Activated gamma-delta T cell (primary cell): ENCODE measurements at places on chromosomes 2 and 18.

- DNase-seq, result no peak
These were observed 9.6 kb downstream of the TMEM177 start for GRCh38 chr2:119688616-119689015.

DNA sequence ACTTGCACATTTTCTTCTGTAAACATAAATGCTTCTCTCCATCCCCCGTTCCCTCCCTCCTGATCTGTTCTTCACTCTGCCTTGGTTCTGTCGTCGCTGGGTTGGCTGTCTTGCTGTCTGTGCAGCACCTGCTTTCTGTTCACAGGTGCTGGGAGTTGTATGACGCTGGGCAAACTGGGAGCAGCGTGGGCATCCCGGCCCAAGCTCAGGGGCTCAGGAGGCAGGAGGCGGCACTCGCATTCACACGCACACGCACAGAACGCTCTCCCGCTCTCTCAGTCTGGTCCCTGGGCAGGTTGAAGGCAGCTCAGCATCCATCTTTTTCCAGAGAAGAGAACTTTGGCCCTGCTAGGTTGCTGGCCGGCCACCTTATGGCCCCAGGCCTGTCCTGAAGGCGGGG, 55.7 kb downstream of the GBX2 start:
- DNase-seq, result no peak

GRCh38 chr18:8153887-8154583, 455.2 kb upstream of the RAB12 start:
- DNase-seq, result no peak

- DNase-seq, result no peak
These were observed 7.8 kb upstream of the NT5DC4 start for GRCh38 chr2:112712903-112713584.

GRCh38 chr2:238425979-238426567, 654 bp upstream of the ASB1 start:
- DNase-seq, result no peak

- DNase-seq, result no peak
These were observed 97.1 kb upstream of the RMDN2 start for GRCh38 chr2:37827911-37828511.

DNA sequence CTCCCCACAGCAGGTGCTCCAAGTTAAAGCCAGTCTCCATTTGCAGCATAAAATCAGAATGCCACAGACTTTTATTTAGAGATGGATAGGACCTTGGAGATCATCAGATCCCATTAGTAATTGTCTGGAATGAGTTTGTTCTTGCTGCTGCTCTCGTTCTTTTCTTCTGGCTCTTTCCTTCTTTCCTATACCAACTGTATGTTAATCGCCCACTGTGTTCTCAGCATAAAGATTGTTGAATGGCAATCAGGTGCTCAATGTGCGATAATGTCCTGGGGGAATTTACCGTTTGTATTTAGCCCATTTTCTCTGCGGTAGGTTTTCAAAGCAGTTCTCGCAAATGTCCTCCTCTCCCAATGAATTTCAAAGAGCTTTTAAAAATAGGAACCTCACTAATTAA, 3.3 kb downstream of the GPR39 start:
- no peak for DNase-seq

DNA sequence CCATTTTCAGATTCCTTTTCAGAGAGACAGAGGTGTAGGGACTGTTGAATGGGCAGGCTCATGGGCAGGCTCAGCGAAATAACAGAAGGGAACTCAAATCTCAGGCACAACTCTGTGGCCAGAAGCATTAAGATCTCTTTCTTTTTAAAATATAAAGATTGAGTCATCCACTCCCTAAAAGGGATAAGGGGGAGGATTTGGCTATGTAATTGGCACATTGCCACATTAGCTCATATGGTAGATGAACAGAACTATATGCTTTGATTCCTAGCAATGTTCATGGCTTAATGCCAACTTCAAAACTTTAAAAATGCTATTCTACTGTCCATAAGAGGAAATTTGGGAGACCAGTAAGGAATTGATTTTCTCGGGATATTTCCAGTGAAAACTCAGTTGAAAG, 53.8 kb upstream of the SLC5A7 start:
- DNase-seq, result no peak

DNA sequence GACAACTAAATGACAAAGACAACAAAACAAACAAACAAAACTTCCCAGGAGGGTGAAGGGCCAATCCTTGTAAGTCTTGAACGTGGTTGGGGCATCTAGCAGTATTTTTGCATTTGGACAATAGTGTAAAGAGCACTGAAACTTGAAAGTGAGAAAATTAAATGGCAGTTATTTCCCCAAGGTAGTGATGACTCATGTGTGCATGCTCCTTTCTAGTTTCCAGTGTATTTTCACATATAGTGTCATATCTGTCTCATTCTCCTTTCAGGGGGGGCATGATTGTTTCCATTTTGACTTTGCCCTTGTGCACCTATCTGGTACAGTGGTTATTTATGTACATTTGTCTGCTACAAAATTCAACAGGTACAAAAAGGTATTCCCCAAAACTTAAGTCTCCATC, 39.5 kb downstream of the CERS6 start:
- no peak for DNase-seq

DNA sequence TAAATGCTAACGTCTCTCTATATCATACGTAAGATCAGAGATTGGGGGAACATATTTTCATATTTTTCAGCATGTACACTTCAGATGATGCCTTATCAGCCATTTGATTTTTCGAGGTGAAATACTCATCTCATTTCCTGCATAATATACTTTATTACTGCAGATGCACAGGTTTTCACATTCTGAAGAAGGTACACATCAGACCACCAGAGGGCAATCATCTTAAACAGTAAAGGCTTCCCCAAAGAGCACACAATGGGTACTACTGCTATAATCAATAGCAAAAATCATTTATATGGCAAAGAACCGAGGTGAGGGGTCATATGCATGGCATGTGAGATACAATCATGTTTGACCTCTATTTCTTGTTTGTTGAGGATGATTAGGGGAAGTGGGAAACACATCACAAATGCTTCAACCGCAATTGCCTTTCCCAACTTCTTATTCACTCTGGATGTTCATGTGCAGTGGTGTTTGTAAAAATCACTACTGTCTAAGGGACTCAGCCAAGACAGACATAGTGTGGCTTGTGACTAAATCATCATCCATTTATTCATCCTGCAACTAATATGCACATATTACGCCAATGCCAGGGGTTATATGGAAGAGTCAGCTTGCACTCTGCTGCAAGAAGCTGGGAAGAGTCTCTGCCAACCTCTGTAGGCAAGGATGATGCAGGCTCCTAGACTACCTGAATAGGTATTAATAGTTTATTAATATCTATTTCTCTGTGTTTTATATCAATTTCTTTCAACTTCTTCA, 118.7 kb downstream of the EPB41L3 start:
- DNase-seq, result no peak

- DNase-seq, result no peak
These were observed 8.1 kb downstream of the REG1A start for GRCh38 chr2:79128406-79128805.

DNA sequence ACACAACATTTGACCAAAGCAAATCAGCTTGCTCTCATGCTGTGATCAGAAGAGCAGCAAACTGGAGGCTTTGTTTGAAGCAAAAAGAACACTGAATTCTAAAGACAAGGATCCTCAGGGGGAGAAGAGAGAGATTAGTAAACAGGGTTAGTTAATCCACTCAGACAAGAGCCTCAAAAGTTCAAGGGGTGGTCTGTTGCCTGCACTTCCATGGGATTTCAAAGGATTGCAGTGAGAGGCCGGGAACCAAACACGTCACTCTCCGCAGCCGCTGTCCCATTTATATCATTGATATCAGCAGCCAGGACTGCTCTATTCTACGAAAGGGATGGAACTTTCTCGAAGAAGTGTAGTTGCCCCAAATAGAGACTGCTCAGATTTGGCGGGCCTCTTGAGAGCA, 97.8 kb upstream of the SP3 start:
- no peak for DNase-seq

DNA sequence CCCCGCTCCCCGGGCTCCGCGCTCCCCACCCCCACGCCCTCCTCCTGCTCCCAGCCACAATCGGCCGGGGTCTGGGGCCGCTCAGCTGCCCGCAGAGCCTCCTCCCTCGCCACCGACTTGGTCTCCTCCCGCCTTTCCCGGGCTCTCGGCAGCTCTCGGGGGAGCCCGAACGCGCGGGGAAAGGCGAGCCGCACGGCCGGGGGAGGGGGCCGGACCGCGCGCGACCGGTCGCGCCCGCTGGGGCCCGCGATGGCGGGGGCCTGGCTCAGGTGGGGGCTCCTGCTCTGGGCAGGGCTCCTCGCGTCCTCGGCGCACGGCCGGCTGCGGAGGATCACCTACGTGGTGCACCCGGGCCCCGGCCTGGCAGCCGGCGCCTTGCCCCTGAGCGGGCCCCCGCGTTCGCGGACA, 327 bp downstream of the LTBP1 start:
- no peak for DNase-seq

DNA sequence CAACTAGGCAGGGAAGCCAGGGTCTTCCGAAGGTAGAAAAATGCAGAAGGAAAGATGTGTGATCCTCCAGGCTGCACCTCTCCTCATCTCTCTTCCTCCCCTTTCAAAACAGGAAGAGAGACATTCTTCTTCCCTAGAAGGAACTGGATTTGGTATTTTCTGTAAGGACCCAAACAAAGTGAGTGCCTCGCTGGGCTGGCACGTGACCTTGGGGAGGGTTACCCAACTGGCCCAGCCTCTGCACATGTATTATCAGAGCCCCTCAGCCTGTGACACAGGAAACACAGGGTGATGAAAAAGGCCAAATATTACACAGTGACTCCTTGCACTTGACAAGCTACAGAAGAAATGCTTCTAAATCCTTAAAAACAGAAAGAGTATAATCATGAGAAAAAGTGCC, 2.3 kb downstream of the HJURP start:
- no peak for DNase-seq

GRCh38 chr2:25567406-25567805, 106.0 kb downstream of the DTNB start:
- no peak for DNase-seq

DNA sequence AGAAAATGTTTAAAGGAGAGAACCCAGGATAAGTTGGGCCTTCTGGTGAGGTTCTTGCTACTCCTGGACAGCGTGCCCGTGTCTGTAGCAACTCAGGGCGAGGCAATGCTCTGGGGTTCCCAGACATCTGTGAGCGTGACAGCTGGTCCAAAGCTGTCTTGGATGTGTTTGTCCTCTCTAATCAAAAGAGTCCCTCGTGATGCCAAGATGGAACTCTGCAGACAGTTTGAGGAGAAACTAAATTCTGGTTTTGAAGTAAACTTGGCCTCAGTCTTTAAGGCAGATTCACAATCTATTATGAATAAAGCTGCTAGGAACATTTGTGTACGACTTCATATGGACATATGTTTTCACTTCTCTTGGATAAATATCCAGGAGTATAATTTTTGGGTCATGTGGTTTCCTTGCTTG, 47.3 kb downstream of the TMEM17 start:
- no peak for DNase-seq

GRCh38 chr2:19488009-19488691, 129.7 kb upstream of the OSR1 start:
- no peak for DNase-seq

GRCh38 chr2:138572318-138572717, 70.7 kb downstream of the SPOPL start:
- no peak for DNase-seq

- DNase-seq, result no peak
These were observed 111.9 kb downstream of the RGPD3 start for GRCh38 chr2:106356291-106356690.

DNA sequence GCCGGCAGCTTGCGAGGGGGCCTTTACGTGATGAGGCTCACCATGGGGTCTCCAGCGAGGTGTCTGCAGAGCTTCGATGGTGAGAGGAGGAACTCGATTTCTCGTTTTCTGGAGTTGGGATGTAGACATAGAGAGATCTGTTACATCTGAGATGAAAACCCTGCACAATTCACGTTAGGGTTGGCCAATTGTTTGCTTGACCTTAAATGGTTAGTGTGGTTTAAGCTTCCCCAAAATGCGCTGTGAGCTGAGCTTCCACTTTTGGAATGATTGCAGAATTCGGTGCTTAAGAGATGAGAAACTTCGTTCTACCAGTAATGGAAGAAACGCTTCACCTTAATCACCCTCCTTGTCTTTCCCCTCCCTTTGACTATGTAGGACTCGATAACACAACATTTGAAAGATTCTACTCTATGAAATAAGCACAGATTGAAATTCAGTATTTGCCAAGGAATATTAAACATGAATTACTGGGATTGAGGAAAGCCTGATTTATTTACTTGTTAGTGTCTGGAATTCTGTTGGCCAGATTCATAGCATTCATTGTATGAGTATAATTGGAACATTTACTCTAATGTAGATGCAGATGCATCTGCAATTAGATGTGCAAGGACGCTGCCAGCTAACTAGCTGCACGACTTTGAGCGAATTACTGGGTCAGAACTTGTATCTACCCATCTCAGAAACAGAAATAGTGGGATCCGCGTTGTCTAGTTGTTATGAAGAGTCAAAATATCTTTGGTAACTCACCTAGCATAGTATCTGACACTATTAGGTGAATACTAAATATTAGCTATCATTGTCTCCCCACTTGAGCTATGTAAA, 1.6 kb upstream of the KLF7 start:
- no peak for DNase-seq

GRCh38 chr2:10283106-10284062, 19.3 kb upstream of the HPCAL1 start:
- no peak for DNase-seq

GRCh38 chr2:158797963-158798700, 3.0 kb downstream of the DAPL1 start:
- no peak for DNase-seq

DNA sequence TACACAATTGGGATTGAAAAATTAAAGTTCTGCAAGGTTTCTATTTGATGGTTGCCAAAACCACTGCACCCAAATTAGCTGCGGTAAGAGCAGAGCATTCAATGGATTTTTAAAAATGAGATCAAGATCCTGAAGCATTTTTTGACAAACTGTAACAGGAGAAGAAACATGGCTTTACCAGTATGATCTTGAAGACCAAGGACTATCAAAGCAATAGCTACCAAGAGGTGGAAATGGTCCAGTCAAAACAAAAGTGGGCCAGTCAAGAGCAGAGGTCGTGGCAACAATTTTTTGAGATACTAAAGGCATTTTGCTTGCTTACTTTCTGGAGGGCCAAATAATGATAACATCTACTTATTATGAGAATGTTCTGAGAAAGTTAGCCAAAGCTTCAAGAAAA, 186.8 kb downstream of the RDH14 start:
- no peak for DNase-seq

DNA sequence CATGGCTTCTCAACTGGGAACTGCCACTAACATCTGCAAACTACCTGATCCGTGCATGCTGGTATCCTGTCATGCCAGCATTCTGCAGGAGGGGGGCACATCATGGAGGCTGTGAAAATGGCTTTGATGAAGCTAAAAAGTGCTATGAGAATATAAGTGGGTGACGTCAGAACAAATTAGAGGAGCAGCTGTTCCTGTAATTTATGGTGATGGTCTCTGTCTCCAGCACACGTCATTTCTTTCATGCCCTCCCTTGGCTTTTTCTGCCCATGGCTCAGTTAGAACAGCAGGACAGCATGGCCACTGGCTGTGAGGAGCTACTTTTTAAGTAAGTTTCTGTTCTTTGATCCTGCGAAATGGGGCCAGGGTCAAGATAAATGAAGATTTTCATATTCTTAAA, 466.3 kb downstream of the THSD7B start:
- no peak for DNase-seq

- DNase-seq, result no peak
These were observed 393.4 kb downstream of the ALK start for GRCh38 chr2:29527947-29528346.
